ENCODE measurements at places on chromosomes 5 and 9.

DNA sequence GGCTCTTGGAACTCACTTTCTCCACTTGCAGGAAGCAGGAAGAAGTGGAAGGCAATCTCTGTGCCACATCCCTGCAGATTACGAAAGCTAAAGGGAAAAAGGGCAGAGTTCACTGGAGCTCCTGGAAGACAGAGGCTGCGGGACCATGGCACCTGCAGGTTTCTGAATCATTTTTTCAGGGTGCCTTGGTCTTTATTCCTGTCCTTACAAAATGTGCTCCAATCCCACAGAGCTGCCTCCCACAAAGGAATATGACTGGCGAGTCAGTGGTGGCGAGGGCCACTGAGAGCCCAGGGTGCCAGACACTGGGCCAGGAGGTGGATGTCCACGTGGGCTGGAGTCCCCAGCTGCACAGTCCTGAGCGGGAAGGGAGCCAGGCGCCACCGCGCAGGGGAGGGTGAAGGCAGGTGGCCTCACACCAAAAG is 183.0 kb downstream of the FANCC start:
- no peak for DNase-seq

DNA sequence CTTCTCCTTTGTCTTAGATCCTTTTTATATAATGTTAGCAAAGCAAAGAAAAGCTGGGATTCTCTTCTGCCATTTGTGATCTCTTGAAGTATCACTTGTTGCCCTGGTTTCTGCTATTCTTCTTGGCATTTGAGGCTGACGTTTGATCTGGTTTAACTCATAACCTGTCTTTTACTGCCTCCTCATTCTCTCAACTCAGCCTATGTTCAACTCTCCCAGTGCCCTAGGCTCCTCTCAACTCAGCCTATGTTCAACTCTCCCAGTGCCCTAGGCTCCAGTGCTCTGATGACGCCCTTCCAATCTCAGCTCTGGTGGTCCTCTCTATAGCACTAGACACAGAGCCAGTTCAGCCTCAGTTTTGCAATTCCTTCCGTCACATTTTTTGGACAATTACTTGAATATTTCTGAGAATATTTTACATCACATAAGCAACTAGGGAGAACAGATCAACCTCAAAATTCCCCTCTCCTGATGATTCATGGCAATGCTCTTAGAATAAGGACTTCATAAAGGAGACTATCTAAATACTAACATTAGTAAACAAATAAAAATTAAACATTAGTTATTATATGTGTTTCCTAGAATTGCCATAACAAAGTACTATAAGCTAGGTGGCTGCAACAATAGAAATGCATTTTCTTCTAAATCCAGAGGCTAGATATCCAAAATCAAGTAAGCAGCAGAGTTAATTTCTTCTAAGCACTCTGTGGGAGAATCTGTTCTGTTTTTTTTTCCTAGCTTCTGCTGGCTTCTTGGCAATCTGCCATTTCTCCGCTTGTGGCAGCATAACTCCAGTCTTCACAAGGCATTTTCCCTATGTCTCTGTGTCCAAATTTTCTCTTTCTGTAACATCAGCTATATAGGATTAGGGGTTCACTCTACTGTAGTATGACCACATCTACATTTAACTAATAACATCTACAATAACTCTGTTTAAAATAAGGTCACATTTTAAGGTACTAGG is 662.1 kb upstream of the FTMT start:
- DNase-seq = no peak

DNA sequence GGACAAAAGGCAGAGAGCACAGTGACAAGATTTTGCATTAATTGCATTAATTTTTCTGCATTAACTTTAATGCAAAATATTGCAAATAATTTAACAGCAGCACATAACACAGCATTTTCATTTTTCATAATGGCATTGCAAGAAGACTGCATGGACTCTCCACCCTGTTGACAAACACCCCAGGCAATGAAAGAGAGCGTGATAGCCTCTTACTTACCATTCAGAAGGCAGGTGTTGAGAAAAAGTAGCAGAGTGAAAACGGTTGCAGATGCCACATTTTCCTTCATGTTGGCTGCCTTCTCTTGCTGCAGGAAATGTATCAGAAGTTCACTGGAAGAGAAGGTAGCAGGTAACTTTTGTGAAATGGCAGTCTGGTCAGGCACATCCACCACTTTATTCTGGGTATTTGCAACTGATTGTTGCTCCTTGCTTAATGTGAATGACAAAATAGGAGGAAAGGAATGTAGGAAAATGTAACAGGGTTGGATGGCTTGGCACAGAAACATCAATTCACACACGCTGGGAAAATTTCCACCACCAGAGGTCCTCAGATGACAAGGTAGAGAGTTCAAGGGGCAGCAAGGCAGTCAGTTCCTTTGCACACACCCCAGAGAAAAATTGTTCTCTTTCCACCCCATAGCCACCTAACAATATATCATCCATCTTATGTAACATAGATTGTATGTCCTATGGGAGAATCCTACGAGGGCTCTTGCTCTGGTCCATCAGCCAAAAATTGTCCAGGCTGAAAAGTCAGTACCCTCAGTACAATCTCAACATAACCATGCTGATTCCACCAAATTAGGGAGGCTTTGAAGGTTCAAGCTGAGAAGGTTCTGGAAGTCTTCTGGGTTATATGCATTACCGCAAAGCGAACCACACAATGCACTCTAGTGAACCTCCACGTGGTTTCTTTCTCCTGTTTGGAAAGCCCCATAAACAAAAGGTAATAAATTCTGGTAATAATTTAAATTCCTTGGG is 41.9 kb upstream of the AGXT2 start:
- DNase-seq = peak; percentile 51

DNA sequence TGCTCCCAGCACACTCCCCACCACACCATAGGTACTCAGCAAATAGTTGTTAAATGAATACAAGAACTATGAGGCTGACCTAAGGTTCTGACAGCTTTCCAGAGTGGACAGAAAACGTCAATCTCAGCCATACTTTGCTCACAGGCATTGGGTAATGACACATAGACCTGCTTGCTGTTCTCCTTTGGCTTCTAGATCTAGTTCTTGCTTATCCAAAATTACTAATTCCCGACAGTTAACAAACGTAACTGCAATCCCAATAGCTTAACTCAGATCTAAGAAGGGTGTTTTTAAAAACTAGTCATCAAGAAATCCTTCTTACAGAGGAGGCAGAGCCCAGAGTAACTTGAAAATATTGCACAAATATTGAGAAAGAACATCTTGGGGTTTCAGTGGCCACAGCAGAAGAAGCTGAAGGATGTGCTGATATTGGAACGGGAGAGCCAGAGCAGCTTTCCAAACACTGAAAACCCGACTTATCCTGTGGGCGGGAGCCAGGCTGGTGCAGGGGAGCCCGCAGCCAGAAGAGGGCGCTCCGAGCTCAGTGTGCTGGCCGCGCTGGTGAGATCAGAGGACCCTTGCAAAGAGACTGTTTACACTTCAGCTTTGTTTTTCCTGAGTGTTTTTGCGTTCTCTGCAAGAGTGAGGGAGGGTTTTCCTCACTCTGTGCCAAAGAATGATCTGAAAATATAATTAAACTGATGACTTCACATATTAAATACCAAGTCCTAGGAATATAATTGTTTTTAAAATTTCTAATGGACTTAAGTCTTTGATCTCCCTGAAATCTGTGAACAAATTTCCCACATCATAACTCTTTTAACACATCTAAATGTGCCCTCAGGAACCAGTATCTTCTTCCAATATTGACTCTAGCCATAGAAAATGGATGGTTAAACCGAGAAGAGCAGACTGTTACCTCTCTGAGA is 30.3 kb downstream of the FGF1 start:
- peak; percentile 89 for DNase-seq

DNA sequence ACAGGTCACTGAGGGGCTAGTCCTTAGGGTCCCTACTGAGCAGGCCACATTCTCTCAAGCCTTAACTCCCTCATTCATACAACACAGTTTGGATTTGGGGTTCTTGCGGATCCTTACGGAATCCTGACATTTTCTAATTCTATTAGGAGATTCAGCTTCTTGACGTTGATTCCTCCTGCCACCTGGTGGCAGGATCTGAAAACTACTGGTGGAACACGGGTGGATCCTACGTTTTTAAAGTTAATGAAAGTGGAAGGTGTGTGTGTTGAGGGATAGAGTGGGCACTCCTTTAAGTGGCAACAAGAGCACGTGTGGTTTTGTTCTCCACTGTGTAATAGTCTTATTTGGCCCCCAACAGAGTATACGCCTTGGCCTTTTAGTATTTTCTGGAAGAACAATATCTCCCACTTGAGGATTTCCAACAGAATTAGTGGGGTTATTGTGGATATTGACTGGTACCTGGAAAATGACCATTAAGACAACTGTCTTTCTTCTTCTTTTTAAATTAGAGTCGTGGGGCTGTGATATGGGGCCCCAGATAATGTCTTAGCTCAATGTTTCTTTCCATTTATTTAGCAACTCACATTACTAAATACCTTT is 25.2 kb downstream of the SLC28A3 start:
- DNase-seq = peak; percentile 55

GRCh38 chr5:114665551-114665950 is 303.7 kb downstream of the KCNN2 start:
- no peak for DNase-seq

DNA sequence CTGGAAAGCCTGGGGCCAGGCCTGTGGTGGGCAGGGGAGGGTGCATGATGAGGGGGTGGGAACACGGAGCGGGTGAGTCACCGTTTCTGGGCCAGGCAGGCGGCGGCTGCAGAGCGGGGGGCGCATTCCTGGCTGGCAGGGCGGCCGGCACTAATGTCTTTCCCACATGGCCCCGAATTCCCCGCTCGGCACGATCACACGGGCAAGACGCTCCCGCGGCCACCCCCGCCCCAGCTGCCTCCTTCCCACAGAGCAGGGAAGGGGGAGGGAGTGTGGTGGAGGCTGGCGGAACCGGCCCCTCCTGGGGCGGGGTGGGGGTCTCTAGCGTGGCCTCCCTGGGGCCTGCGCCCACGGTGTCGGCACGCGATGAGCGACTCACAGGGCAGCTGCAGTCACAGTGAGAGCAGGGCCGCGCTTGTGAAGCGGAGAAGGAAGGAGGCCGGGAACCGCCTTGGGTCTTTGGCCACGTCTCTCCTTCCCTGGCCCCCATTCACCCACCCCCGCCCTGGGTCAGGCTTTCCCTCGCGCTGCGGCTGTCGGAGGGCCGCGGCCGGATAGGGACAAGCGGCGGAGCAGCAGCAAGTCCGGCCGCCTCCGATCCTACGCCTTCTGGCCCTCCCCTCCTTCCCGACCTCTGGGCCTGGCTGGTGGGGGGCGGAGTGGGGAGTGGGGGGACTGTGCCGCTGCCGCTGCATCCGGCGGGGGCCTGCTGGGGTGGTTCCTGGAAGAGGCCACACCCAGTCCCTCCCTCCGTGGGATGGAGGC is 48.9 kb downstream of the CXXC5 start:
- peak; percentile 66 for DNase-seq

- peak; percentile 69 for DNase-seq
Observed at GRCh38 chr5:55533521-55534435, 986 bp downstream of the PLPP1 start.

- DNase-seq = peak; percentile 40
Observed at GRCh38 chr9:34994260-34994899, 4.8 kb downstream of the DNAJB5 start.

GRCh38 chr9:132983491-132984201 is 5.2 kb downstream of the GFI1B start:
- DNase-seq = no peak

GRCh38 chr9:79807971-79808370 is 236.2 kb downstream of the TLE4 start:
- DNase-seq = no peak

DNA sequence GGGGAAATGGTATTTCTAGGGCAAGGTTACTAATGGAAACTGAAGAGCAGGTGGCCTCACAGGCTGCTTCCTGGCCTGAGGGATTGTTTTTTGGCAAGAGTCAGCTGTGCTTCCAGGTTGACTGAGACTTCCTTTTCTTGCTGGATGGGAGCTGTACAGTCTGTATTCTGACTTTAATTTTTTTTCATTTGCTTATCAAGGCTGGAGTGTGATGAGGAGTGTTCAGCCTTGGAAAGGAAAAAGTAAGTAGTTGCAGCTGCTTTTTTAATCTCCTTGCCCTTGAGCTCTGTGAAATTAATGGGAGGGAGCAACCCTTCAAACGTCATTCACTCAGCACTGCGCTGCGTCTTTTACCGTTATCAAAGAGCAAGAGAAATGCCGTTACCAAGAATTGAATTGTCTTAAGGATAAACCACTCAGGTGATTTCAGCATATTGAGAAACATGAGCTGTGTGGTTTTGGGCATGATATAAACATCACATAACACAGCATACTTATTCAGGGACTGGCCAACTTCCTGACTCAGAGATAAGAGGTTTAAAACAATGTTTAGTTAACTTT is 47.6 kb downstream of the AQP7 start:
- no peak for DNase-seq

GRCh38 chr5:119405419-119405818 is 46.9 kb upstream of the HSD17B4 start:
- DNase-seq = no peak

- no peak for DNase-seq
Observed at GRCh38 chr5:138350563-138350890, 2.0 kb upstream of the KDM3B start.

GRCh38 chr5:103119070-103119764 is 721 bp downstream of the GIN1 start:
- DNase-seq = no peak

- DNase-seq = no peak
Observed at GRCh38 chr5:75450069-75450468, 61.4 kb downstream of the CERT1 start.

DNA sequence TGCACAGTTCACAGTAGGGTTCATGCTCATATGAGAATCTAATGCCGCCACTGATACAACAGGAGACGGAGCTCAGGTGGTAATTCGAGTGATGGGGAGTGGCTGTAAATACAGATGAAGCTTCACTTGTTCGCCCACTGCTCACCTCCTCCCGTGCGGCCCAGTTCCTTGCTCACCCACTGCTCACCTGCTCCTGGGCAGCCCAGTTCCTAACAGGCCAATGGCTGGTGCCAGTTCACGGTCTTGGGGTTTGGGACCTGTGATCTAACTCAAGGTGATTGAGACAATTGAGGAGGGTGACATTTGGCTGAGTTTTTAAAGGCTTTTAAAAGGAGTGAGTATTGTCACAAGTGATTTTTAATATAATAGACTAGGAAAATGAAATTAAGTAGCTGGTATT is 45.4 kb downstream of the RAD23B start:
- DNase-seq = no peak

DNA sequence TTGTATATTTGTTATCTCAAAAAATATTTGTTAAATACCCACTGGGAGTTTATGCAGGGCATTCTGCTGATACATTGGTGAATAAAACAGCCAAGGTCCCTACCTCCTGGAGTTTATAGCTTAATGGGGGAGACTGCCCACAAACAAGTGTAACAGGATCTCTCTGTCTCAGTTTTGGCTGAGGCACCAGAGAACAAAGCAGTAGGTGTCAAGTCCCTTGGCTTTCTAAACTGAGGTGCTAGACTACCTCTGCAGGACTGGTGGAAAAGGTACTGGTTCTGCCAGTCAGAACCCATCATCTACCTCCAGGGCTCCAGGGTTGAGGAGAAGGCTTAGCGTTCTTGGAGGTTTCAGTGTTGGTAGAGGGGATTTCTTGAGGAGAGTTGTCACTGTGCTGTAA is 188.4 kb upstream of the ELL2 start:
- DNase-seq = no peak

GRCh38 chr9:124174433-124174832 is 83.3 kb upstream of the NEK6 start:
- no peak for DNase-seq

- DNase-seq = no peak
Observed at GRCh38 chr5:180595046-180595379, 3.7 kb upstream of the SCGB3A1 start.

Data from GM13976 (cell line).